ENCODE measurements at places on chromosomes 3 and 15. TPM values are rescaled to one million over a fixed set of nuclear protein-coding genes. Genes with fewer than 3 reads are reported as not detected.

DNA sequence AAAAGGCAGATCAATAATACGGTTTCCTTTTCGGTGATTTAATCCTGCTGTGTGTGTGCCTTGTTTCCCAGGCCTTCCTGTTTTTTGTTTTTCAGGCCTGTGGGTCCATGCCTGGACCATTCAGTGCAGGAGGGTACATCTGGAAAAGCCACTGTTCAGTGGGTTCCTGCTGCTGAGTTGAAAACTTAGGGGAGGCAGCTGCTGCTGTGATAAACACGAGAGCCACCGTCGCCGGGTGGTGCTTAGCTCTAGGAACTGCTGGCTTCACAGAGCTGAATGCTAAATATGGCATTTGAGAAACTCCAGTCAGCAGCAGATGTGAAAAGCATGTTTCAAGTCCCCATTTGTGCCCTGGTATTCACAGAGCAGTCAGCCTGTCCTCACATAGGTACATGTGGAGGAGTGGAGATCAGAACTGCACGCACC lies 44.0 kb downstream of the SYNM start:
- DNase-seq, result no peak

DNA sequence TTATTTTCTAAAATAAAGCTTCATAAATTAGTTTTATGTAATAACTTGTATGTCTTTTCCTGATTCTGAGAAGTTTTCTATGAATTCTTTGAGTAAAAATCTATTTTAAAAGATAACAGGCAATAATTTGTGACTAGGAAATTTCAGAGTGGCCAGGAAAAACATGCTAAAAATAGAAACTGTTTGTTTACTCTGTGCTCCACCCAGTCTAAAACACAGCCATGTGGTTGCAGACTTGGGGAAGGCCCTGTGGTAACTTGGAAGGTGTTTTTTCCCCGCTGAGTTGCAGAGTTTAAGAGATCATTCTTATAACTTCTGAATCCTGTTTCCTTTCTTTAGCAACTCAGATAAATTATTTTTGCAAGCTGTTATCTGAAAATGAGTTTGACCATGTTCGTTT lies 21.9 kb downstream of the PLCL2 start:
- no peak for DNase-seq

GRCh38 chr15:71532994-71533393 lies 277.4 kb upstream of the NR2E3 start:
- DNase-seq, result no peak

ENTPD3 gene
- total RNA-seq, result 1.4 TPM

DNA sequence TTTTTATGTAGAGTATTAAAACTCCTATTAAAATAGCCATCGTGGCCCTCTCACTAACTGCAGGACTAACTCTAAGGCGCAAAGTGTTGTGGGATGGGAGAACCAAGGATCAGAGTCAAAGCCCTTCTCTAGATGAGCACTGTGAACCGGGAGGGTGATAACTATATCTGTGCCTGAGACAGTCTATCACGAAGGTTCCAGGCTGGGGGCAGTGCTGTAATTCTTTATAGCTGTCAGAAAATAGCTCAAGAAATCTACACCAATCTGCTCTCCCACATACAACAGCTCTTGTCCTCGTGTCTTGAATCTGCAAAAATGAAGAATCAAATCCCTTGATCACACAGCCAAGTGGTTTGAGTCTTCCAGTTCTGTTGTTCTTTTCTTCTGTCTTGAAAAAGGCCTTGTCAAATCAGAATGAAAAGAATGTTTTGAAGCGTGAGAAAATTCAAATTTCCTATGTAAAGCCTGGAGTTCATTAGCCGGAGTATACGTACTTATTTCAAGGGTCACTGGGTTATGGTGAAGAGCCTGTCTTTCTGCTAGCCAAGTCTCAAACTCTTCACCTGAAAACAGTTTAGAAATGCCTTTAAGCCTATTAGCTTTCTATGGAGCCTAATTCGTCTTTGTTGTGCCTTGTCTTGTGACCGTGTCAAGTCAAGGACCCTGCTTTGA lies 185.3 kb upstream of the NECTIN3 start:
- no peak for DNase-seq

DNA sequence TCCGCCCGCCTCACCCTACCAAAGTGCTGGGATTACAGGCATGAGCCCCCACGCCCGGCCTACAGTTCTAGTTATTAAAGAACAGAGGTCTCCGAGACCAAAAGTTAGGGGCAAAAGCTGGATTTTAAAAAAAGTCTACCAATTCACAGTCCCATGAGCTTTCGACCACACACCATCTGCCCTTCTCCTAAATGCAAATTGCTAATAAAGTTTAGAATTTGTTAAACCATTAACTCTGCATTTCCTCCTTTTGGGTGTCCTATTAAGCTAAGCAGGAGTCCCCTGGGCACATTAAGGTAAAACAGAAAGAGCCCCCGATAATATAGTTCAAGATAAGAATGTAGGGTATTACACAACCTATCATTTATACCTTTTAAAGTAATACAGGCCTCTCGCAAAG lies 322.7 kb downstream of the FOXP1 start:
- no peak for DNase-seq

- DNase-seq, result no peak
Measured at GRCh38 chr3:170953736-170954135, 45.3 kb upstream of the EIF5A2 start.

DNA sequence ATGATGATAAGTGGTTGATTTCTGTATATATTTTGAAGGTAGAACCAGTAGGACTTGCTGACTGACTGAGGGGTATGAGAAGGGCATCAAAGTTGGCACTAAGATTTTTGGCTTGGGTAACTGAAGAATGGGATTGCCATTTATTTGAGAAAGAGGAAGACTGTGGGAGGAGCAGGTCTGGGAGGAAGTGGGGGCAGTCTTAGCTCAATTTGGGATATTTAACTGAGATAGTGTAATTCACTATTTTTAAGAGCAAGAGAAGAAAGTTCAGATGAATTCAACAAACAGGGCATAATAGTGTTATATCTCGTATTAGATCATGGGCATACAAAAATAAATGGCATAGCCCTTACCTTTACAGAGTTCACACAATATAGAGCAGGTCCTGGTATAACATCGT lies 1.7 kb downstream of the BUB1B start:
- DNase-seq, result no peak

- DNase-seq, result no peak
Measured at GRCh38 chr3:90052425-90052950, 945.1 kb downstream of the EPHA3 start.

CTXN2 gene
- 0.38 TPM for total RNA-seq

GRCh38 chr3:11600501-11601282 lies 43.0 kb downstream of the VGLL4 start:
- DNase-seq, result no peak

DNA sequence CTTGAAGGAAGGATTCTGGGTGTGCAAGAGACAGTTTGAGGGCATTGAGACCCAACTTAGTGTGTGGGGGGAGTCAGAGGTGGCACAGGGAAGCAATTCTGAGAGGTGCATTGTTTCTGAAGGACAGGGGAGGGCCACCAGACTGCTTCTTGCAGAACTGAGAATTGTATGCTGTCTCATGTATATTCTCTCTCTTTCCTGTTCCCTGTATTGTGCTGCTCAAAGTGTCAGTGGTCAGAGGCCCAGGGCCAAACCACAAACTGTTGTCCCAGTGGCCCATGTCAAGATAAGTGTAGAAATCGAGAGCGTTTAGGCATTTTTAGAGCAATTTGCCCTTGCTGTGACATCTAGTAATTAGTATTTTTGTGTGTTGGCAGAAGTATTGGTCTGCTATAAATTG lies 567.1 kb downstream of the EDEM1 start:
- no peak for DNase-seq

DNA sequence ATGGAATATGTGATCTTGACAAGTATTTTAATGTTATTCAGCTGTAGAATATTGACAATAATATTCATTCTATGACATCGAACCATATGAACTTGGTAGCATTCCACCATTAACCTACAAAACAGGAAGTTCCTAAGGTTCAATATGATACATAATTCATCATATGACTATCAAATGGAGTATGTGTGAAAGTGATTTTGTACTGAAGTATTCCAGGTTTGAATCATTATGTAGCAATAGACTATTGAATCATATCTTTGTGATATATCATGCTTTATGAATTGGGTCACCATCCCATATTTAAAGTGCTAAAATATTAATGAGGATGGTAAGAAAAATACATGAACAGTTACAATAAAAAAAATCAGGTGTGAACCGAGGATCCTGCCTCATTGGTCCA lies 95.1 kb downstream of the TP63 start:
- no peak for DNase-seq

GRCh38 chr3:79490165-79491028 lies 277.4 kb downstream of the ROBO1 start:
- DNase-seq, result no peak

DNA sequence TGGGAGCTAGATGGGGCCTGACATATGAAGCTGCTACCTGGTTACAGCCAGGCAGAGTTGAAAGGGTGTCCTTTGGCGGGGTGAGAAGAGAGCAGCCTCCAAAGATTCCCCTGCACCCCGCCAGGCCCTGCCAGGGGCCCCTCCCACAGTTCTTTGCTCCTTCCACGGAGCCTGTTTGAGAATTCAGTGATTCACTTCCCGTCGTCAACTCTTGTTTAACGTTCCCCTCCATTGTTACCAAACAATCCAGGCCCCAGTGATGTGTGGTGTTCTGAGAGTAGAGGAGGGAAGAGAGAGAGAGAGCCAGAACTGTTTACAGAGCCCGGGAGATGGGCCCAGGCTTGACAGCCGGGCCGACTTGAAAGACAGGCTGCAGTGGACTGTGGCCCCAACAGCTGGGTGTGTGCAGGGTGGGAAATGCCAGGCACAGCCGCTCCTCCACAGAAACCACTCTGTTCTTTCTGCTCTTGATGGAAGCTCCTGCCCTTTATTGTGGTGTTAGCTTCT lies 81.5 kb downstream of the SMAD3 start:
- no peak for DNase-seq

HTR3E gene
- total RNA-seq, result not detected

DNA sequence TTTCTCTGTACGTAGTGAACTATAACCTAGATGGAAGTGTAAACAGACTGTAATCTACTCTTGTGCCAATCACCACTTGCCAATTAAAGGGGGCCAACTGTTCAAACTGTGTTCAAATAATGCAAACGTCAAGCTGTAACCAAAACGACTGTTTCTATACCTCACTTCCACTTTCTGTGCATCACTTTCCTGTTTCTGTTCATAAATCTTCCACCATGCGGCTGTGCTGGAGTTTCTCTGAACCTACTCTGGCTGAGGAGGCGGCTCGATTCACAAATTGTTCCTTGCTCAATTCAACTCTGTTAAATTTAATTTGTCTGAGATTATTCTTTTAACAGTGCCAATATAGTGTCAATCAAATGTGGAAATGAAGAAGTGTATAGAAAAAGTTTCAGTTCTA lies 206.7 kb upstream of the TBC1D5 start:
- DNase-seq, result no peak

STARD5 gene
- total RNA-seq, result 4.0 TPM

DNA sequence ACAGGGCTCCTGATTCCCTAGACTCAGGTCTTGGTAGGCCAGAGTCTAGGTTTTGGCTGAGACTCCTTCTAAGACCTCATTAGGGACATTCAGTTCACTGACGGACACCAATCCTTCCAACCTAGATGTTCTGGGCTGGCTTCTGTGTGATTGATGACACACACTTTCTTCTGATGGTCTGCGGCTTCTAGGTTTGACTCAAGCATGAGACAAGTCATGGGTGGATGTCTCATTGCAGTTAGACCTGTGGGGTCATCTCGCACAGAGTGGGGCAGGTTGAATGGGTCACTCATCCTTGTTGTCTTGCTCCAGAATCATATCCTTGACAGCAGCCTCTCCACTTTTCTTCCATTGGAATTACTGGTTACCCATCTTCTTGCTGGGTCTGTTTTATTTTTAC lies 35.8 kb downstream of the ARNT2 start:
- no peak for DNase-seq

TMEM158 gene
- 3.8 TPM for total RNA-seq

DNA sequence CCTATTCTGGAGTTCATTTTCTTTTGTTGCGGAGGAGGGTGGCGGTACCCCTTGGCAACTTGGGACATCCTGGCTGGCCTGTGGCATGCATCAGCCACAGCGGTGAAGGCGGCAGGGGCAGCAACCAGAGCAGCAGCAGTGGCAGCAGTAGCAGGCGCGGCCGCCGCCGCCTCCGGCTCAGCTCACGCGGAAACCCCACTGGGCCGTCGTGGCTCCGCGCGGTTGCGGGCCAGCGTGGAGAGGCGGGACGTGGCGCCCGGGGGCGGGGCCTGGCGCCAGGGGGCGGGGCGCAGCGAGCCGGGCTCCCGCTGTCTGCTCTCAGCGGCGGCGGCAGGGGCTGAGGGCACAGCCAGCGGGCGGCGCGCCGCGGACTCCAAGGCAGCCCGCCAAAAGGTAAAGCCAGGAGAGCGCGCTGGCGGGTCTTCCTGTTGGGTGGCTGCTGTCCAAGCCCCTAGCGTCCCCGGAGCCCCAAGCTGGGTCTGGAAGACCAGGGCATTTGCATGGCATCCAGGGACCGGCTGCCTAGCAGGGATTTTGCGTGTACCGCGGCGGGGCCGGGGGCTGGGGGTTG lies 334.4 kb upstream of the THRB start:
- peak; percentile 53 for DNase-seq

DNA sequence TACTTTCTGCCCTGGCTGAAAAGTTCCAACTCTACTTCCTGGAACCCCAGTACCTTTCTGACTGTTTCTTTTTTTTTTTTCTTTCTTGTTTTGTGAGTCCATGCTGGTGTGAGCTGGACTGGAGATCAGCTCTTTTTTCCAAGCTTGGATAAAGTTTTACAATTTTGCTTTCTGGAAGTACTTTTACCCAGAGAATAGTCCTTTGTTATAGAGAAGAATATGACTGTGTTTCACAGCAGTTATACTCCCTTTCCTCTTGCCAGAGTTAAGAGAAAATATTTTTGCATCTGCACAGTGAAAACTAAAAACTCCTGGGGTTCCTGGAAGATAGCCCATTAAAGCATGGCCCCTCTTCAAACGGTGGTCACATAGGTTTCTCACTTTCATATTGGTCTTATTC lies 1100.6 kb downstream of the OTOL1 start:
- DNase-seq, result no peak

- DNase-seq, result no peak
Measured at GRCh38 chr3:60798456-60798855, 452.8 kb downstream of the FHIT start.

GRCh38 chr15:70341566-70341965 lies 243.8 kb upstream of the TLE3 start:
- no peak for DNase-seq

MOBP gene
- total RNA-seq, result not detected

GRCh38 chr15:68543165-68544008 lies 35.4 kb upstream of the CORO2B start:
- no peak for DNase-seq

KCNMB2 gene
- not detected for total RNA-seq

DNA sequence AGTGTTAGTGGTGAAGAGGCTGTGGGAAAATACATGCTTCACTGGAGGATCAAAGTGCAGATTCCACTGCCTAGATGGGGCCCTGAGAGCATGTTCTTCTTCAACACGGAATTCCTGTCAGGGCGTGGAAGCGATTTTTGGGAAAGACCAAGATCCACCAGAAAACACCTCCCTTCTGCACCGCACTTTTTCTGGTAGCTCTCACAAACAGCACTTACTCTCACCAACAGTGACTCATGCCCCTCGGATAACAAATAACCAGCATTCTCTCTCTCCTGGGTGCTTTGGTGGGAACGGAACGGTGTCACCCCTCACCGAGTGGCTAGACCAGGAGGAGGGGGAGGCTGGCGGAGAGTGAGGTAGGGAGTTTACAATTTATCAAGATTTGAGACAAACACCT lies 40.1 kb downstream of the ADAMTSL3 start:
- DNase-seq, result no peak
